ENCODE measurements at places on chromosomes 7 and 10. TPM values are rescaled to one million over a fixed set of nuclear protein-coding genes. Genes with fewer than 3 reads are reported as not detected.

Gene GJD4
- total RNA-seq: not detected

Gene FFAR4
- total RNA-seq: not detected

Gene KCNIP2
- 0.62 TPM for total RNA-seq

Gene SLC26A3
- total RNA-seq: not detected

Gene PTPN20
- total RNA-seq: 1.2 TPM

Gene MACC1
- under 0.01 TPM for total RNA-seq

Gene PNPLA8
- 41.9 TPM for total RNA-seq

Gene GRID2IP
- not detected for total RNA-seq

Gene MYH16
- total RNA-seq: 0.33 TPM

Gene C10orf95
- total RNA-seq: not detected
